ENCODE measurements at places on chromosomes 5 and 9.

DNA sequence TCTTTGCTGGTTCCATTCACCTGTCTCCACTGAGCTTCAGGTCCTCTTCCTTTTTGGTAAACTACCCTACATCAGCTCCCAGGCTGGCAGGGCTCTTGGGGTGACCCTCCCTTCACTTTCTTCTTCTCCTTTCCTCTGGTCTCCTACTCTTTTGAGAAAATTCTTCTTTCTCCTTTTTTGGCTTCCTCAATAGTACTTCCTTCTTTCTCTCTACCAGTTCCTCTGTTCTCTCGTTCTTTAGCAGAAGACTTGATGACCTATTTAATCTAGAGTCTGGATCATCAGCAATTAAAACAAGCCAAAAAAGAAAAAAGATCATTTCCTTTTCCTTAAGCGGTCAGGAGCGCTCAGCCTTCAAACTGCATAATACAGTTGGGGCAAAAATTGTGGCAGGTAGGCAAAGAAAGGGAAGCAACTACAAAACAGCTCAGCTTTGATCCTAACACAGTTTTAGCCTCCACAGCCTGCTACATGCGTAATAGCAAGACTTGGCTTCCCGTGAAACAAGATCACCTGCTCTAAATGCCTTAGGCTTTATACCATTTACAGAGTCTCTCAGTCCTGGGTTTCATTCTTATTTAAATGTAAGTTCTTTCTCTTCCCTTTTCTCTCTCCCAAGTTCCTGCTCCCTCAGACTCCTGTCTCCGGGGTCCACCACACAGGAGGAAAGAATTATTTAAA is 14.0 kb upstream of the GSN start:
- DNase-seq, result no peak

DNA sequence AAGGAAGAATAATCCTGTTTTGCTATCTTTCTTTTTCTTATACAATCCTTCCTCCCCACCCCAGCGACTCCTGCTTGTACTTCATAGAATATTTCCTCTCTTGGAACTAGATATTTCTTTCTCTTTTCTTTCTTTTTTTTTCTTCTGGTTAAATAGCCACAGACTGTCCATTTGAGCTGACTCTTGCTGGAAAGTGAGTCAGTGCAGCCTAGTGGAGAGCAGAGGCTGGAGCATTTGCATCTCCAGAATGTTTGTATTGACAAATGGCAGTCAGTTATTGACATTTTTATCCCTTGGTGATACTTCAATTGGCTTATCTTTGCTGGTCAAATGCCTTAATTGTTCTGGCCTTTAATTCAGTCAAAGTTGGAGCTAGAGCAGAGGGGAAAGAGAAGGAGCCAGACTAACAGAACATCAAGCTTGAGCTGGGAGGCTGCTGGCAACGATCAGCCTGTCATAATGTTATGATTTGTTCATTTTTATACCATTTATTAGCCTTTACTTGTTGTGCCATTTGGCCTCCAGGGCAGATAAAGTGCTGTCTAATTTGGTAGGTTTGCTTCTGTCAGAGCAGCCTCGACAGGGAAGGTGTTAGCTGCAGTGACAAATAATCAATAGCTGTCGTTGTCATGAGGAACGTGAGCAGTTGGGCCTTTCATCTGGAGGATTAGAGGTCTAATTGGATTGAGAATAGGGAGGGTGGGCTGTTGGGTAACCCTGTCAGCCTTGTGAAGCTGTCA is 69.0 kb downstream of the INVS start:
- no peak for DNase-seq

GRCh38 chr5:138844125-138844461 is 31.0 kb downstream of the LRRTM2 start:
- no peak for DNase-seq

- DNase-seq, result no peak
Measured at GRCh38 chr9:31542384-31543055, 841.9 kb upstream of the ACO1 start.

DNA sequence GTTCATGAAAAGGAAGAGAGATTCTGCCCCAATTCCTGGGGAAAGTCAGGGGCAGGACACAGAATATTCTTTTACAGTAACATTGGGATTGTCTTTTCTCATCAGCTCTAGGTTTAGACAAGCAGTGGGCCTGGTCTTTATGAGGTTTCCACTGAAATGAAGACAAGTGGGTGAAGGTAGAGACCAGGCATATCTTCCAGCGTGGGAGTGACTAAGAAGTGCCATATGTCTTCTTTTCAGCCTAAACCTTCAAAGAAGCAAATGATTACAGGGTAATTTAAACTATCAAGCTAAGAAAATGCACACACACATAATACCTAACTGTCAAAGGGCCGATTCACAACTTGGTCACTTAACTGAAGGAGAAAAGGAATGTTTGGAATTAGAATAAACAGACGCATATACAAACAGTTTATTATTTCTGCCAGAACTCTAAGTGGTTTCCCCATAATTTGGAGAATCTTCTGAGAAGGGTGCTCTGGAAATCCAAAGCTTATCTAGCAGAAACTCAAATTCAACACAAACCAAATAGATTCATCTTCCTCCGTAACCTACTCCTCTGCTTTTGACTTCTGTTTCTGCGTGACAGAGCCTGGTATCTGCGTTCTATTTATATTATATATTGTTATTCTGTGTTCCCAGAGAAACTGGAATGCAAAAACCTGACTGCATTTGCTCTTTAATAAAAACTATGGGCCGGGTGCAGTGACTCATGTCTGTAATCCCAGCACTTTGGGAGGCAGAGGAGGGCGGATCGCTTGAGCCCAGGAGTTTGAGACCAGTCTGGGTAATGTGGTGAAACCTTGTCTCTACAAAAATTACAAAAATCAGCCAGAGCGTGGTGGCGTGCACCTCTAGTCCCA is 22.0 kb upstream of the TEK start:
- no peak for DNase-seq

GRCh38 chr5:178675922-178676321 is 49.1 kb upstream of the CLK4 start:
- DNase-seq, result no peak

Measured in vagina (tissue), 2 donors.